ENCODE measurements at places on chromosomes 7 and 10. TPM values are rescaled to one million over a fixed set of nuclear protein-coding genes. Genes with fewer than 3 reads are reported as not detected.

The PLEKHS1 gene
- not detected for total RNA-seq

The FAM25C gene
- total RNA-seq: not detected

The CCDC3 gene
- 25.8 TPM for total RNA-seq

DNA sequence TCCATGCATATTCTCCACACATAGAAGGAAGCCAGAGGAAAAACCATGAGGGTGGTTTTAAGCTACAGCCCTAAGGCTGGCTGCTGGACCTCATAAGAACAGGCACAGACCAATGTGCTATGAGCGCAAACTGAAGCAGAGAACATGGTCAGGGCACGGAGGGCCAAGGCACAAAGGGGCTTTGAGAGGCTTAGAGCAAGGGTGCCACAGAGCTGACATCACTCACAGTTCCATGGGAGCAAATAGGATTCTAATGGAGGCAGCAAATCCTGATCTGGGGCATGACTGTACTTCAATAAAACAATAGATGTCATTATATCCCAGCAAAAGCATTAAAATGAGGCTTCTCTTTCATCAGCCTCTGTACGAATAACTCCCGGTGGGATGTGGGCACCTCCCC lies 162.4 kb downstream of the COBL start:
- no peak for DNase-seq

- peak; percentile 14 for DNase-seq
These were observed 718 bp upstream of the FZD1 start for GRCh38 chr7:91263384-91264045.

GRCh38 chr7:44145969-44146911 lies 5.1 kb upstream of the MYL7 start:
- no peak for DNase-seq

- DNase-seq: no peak
These were observed 8.3 kb upstream of the SLC25A13 start for GRCh38 chr7:96330193-96330592.

DNA sequence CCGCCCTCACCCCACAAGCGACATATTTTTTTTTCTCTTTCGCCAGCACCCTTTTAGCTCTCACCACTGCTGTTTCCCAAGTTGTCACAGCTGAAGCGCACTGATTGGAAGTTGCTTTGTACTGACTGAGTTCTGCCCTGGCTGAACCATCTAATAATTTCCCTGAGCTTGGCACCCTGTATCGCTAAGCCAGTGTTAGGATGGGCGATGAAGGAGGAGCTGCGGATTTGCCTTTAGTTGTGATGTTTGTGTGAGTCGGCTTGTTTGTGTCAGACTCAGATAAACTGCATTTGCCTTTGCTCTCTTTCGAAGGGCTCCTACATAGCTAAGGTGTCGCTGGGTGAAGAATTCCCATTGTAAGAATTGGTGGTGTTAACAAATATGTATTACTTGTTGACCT lies 1.3 kb upstream of the ATXN7L1 start:
- DNase-seq: no peak

DNA sequence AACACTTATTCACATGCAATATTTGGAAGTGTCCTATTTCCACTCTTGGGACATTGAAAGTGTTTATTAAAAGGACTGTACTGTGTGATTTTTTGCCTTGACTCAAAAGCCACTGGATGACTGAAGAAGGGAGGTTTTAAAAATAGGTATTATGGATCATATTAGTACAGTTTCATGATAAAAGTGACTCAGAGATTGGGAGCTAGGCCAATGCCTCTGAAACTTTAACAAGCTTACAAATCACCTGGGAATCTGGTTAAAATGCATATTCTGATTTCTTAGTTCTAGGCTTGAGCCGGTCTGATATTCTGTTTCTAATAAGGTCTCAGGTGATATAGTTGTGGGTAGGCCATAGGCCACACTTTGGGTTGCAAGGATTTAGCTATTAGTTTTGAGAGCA lies 191.2 kb downstream of the PLXDC2 start:
- peak; percentile 53 for DNase-seq

DNA sequence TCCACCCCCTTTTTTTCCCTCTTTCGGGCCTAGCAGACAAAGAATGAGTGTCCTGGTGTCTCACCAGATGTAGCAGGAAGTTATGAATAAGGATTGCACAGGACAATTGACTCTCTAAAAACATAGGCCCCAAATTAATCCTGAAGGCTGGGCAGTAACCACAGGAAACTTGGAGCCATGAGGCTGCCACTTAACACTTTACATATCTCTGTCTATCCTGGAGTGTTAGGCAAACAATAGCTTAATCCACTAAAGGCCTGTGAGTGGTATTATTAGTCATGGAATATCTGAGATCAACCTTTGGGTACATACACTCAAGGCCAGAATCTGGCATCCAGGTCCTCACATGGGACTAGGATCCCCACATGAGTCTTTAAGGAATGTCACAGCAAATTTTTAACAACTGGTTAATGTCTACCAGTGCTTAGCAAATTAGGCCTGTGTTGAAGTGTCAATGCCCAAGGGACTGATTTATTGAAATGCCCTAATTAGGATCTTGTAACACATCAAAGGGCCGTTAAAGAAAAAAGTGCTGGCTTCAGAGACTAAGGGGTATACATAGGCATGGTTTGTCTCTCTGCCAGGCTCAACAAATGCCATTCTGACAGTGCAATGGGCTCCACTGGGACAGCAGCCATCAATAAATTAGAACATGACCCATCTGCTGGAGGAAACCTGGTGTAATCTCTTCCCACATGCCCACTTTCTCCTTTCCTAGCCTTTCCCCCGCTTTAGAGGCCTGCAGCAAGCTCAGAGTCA lies 196.7 kb upstream of the TBX20 start:
- DNase-seq: no peak

- DNase-seq: no peak
These were observed 383.1 kb downstream of the SORCS3 start for GRCh38 chr10:105024184-105024583.

GRCh38 chr7:4800926-4801838 lies 25.8 kb downstream of the AP5Z1 start:
- no peak for DNase-seq

- no peak for DNase-seq
These were observed 31.2 kb upstream of the KCTD7 start for GRCh38 chr7:66597461-66597860.

DNA sequence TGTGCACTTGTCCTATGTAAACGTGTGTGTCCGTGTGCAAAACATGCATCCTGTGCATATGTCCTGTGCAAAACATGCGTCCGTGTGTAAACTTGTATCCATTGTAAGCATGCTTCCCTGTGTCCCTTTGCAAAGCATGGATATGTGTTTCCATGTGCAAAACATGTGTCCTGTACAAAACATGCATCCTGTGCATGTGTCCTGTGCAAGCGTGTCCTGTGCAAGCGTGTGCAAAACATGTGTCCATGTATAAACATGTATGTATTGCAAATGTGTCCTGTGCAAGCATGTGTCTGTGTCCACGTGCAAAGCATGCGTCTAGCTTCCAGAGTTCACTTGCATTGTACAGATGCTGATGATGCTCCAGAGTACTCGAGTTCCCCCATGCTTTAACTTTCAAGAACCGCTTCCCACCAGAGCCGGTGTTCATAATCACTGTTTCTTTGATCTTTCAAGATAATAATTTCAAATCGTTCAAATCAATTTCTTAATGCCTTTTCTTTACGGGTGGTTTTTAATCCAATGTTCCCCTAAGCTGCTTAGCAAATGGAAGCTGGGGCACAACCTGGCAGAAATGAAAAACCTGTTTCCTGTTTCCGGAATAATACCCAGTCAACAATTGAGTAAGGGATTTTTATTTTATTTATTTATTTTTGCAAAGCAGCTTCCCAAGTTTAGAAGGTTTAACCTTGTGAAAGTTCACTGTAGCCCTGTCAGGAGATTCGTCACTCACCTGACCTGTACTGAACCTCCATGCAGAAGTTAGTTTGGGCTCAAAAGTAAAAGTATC lies 641 bp upstream of the ASB13 start:
- DNase-seq: no peak

- peak; percentile 58 for DNase-seq
These were observed 37.1 kb downstream of the XPNPEP1 start for GRCh38 chr10:109886037-109886780.

GRCh38 chr7:3367261-3367660 lies 66.2 kb downstream of the SDK1 start:
- DNase-seq: peak; percentile 51

GRCh38 chr10:71191551-71192076 lies 20.8 kb upstream of the UNC5B start:
- DNase-seq: no peak

- DNase-seq: no peak
These were observed 76.9 kb downstream of the RNF216 start for GRCh38 chr7:5704534-5704922.
